Gastroesophageal sphincter (tissue), 4 donors: ENCODE measurements at places on chromosomes 13 and 19.

DNA sequence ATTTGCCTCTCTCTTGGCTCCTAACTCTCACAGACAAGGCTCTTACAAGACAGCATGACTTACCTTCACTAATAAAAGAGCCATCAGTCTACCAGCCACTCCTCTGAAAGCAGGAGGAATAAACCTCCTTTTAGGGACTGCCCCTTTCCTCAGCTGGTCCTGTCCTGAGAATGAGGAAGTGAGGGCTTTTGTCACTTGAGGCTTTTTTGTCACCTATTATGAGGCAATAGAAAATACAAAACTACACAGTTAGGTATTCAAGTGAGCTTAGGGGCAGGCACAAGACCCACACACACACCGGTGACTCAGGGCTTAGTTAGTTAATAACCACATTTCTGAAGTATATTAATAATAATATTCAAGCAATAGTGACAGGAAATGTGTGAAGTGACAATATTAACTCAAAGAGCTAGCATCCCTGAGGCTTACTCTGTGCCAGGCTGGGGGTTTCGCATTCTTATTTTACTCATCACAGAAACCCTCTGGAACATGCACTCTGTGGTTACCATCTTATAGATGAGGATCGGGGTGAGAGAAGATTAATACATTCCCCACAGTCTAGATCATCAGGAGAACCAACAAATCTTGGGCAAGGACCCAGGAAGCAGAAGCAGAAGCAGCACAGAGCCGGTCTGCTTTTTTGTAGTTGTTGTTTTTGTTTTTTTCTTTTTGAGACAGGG lies 379.9 kb downstream of the LIG4 start:
- ATAC-seq = no peak

GRCh38 chr13:28376604-28377003 lies 118.3 kb downstream of the FLT1 start:
- ATAC-seq = no peak

DNA sequence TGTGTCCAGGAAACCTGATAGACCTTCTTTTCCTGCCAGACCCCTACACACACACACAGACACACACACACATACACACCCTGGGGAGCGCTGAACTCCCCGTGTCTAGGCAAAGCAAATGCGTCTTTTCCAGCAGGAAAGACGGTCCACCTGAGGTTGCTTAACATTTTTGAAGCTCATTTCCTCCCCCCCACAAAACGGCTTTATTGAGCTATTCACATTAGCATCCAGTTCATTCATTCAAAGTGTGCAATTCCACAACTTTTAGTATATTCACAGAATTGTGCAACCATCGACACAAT lies 3.4 kb downstream of the GSX1 start:
- ATAC-seq = no peak

GRCh38 chr13:110216006-110216397 lies 91.0 kb downstream of the COL4A1 start:
- peak; percentile 10 for ATAC-seq

DNA sequence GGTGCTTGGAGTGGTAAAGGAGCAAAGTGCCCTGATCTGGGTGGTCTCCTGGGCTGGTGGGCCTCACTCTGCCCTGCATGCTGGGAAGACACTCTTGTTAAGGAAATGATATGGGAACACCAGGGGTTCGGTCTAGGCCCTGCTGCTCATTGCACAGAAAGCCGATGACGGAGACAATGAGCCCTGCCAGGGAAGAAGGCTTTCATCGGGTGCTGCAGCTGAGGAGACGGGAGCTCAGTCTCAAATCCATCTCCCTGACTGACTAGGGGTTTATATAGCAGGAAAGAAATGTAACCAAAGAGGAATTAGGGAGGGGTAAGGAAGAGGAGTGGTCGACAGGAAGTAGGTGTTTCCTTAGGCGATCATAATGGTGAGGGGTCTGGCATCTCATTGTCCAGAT lies 253.4 kb downstream of the TEX29 start:
- no peak for ATAC-seq

GRCh38 chr13:113078902-113079780 lies 26.4 kb upstream of the F7 start:
- no peak for ATAC-seq

DNA sequence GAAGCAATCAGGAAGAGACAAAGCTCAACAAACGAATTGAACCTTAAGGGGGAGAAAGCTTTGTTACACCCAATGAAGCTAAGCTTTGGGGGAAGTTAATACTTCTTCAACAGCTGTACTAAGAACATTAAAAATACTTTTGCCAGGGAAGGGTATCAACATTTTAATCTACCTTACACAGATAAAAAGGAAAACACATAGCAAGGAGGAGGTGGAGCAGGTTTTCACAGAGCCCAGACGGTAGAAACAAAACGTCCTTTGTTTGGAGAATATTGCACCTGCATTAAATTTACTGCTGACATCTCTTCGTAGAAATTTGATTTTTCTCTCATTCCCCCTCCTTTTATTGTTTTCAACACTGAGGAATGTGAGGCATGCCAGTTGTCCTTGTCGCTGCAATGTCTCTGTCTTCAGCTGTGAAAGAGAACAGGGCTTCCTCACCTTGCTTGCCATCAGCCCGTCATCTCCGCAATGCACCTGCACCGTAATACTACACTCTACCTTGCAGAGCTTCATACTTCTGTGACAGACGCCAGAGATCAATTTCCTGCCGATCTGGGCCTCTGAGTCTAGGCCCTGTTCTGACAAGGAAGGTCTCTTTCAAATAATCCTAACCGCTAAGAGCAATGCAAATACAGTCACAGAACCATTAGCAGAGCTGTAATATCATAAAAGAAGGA lies 270.8 kb downstream of the SPRY2 start:
- no peak for ATAC-seq

DNA sequence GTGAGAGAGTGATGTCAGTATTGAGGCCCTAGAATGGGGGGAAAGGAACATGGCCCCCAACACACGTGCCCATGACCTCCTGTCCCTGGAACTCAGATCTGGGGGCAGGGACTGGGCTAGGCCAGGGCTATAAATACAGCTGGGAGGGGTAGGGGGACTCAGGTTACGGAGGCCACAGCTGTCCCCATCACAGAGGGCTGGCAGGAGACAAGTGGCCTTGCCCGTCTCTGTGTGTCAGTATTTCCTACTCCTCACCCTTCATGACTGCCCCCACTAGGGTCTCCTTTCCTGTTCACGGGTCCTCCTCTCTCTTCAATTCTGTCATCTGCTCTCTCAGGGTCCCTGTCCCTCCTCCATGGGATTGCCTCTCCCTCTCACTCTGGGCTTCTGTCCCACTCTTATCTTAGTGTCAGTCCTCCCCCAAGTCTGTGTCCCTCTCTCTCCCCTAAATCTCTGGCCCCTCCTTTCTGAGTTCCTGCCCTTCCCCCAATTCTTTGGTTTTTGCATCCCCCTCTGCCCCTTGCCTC lies 687 bp upstream of the HRC start:
- no peak for ATAC-seq

DNA sequence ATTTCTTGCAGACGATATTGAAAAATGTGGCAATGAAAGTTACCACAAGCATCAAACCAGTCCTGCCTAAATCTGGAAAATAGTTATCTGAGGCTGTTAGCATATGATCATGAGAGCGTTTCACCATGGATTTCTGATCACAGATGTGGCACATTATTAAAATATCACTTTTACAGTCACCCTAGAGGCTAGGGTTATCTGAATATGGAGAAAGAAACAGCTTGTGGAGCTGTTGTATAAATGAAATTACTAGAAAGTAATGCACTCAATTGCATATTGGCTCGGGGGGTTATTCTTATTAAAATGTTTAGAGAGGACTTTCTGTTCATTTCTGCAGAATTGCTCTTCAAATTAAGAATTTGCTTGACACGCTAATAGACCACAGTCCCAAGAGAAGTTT lies 35.6 kb downstream of the ALOX5AP start:
- no peak for ATAC-seq

GRCh38 chr13:98979012-98979660 lies 1.3 kb upstream of the DOCK9 start:
- no peak for ATAC-seq

- ATAC-seq = no peak
Measured at GRCh38 chr19:19615086-19615485, 3.4 kb downstream of the PBX4 start.

DNA sequence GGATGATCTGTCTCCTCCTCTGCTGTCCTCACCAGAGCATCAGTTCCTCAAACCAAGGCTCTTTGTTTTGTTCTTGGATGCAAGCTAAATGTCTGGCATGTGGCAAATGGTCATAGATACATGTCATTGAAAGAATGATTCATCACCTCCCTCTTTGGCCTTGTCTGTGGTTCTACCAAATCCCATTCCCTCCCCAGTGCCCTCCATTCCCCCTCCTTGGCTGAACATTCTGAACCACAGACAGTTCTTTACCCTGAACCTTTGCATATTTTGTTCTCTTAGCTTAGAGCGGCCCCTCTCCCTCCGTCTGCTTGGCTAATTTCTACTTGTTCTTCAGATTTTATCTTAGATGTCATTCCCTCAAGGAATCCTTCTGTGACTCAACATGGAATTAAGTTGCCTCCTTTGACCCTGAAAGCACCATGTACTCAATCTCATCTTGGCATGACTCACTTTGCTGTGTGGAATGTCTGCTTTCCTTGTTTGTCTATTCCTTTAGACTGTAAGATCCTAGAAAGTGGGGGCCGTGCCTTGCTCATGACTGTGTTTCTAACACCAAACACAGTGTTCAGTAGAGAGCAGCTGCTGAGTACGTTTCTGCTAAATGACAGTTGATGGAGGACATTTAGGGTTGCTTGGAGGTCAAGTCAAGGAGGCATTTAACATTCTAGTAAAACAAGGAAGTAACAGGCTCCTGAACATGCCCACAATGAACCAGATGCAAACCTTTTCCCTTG lies 8.1 kb downstream of the ALOX5AP start:
- ATAC-seq = peak; percentile 80

GRCh38 chr19:13825489-13826441 lies 30.5 kb downstream of the ZSWIM4 start:
- no peak for ATAC-seq

GRCh38 chr13:31053091-31053490 lies 108.6 kb downstream of the HSPH1 start:
- no peak for ATAC-seq

DNA sequence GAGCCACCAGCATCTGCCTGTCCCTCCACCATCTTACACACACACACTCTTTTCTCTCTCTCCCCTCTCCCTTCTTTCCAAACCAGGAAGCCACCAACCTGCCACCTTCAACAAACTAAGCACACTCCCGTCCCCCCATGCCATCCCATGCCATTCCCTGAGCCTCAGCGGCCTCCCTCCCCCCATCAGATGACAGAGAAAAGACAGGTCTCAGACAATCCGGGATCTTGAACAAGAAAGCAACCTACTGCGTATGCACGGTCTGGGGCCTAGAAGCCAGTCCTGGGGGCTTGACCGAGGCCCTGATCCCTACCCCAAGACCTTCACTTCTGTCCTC lies 19.4 kb downstream of the AKT2 start:
- no peak for ATAC-seq

GRCh38 chr19:31127134-31127967 lies 221.9 kb downstream of the TSHZ3 start:
- peak; percentile 31 for ATAC-seq

- ATAC-seq = no peak
Measured at GRCh38 chr13:45314822-45315221, 26.2 kb downstream of the TPT1 start.

DNA sequence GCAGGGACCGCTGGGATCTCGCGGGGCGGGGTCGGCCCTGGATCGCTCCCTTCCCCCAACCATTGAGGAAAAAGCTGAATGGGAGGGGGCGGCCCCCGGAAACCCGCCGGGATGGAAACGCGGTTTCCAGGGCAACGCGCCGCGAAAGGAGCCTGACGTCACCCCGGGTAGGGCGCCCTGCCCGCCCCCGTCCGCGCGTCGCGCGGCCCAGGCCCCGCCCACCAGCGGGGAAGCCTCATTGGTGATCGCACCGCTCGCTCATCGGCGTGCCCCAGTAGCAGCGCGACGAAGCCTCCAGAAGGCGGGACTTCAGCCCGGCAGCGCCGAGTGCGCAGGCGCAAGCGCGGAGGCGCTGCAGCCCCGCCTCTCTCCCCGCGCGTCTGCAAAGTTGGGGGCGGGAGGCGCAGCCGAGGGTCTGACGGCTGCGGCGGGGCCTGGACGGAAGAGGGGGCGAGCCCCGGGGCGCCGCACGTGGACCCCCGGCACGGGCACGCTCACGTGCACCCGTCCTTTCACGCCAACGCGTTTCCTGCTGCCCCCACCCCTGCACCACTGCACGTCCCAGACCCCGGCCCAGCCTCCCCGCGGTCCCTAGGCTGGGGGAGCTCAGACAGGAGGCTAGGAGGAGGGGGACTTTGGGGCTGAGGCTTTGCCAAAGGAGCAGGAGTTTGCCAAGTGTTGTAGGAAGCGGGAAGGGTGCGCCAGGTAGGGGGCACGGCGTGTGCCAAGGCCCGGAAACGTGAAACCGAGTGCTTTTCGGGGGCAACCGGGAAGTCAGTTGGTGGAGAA lies 8.2 kb upstream of the CIRBP start:
- peak; percentile 87 for ATAC-seq

GRCh38 chr19:35414442-35414841 lies 33.6 kb upstream of the FFAR2 start:
- ATAC-seq = no peak

DNA sequence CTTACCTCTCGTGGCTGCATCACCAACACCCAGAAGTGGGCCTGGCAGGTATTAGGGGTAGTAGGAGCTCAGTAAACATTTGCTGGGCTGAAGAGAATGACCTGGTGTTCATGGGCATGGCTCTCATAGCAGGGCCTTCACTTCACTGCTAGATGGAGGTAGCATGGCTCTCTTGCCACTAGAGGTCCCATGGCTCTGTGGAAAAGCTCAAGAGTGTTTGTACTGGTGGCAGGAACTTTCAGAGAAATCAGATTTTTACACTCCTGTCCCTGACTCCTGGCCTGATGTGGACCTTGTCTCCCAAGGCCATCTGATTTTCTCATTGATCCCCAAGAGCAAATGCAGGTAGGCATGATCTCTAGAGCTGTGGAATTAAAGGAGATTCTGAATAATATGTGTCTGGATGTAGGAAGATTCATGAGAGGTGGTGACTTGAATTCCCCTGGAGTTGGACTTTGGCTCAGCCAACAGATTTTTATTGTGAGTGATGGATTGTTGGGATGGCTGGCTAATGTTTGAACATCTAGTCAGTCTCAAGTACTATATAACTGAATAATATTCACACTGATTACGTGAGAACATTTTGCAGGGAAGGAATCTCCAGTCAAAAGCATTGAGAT lies 5.7 kb downstream of the ZNF574 start:
- ATAC-seq = no peak

GRCh38 chr19:46952874-46953273 lies 66.8 kb upstream of the NPAS1 start:
- no peak for ATAC-seq

GRCh38 chr13:73924607-73925006 lies 209.6 kb downstream of the KLF12 start:
- ATAC-seq = no peak

DNA sequence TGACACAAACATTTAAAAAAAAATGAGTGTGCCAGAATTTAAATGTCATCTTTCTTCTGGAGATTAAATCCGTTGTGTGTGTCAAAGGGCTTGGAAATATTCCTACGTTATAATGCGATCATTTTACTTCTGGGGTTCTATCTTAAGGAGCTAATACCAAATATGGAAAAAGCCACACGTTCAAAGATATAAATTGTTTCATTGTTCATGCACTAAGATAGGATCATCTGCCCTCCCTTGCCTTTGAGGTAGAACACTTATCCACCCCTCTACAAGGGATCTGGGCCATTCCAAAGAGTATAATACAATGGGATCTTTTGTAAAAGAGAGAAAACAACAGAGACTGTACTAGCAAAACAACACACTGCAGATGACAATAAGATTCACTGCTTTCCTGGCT lies 64.9 kb downstream of the ANKRD10 start:
- no peak for ATAC-seq

GRCh38 chr19:16373079-16373478 lies 48.5 kb downstream of the KLF2 start:
- no peak for ATAC-seq

GRCh38 chr19:50046649-50047503 lies 21.1 kb downstream of the ZNF473 start:
- ATAC-seq = no peak
